Breast epithelium (tissue), 4 donors: ENCODE measurements at places on chromosomes 1 and 21. TPM values are rescaled to one million over a fixed set of nuclear protein-coding genes. Genes with fewer than 3 reads are reported as not detected.

DNA sequence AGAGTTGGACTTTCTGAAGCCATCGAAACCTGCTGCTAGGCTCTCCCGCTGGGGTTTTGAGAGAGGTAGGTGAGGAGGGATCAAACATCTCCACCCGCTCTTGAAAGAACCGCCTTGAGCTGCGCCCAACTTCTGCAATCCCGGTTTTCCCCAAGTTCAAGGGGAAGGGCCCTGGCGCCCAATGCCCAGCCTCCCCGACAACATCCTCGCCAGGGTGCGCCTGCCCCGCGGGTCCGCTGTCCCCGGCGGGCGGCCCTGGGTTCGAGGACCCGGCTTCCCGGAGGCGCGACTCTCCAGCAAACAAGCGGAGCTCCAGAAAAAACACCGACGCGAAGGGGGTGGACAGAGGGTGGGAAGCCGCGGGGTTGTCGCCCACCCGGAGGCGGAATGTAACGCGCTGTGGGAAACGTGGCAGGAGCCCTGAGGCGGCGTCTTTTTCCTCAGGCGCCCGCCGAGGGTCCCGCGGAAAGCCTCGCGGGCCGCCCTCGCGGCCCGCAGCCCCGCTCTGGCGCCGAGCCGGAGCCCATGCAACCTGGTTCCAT, 607 bp downstream of the BTG3 start:
- H3K27ac ChIP-seq, result peak overlapping the region; percentile 96
- no peaks in the 10 kb centered on the region for H3K36me3 ChIP-seq
- no peaks in the 10 kb centered on the region for H3K4me1 ChIP-seq
- H3K27me3 ChIP-seq, result no peaks in the 10 kb centered on the region
- DNase-seq, result peak; percentile 51

- H3K36me3 ChIP-seq, result no peaks in the 10 kb centered on the region
- H3K27me3 ChIP-seq, result no peaks in the 10 kb centered on the region
- H3K4me3 ChIP-seq, result no peak overlapping the region
- H3K27ac ChIP-seq, result no peak overlapping the region
- DNase-seq, result no peak
- H3K4me1 ChIP-seq, result no peaks in the 10 kb centered on the region
These were observed 44.6 kb upstream of the ZBTB18 start for GRCh38 chr1:244006381-244006901.

DNA sequence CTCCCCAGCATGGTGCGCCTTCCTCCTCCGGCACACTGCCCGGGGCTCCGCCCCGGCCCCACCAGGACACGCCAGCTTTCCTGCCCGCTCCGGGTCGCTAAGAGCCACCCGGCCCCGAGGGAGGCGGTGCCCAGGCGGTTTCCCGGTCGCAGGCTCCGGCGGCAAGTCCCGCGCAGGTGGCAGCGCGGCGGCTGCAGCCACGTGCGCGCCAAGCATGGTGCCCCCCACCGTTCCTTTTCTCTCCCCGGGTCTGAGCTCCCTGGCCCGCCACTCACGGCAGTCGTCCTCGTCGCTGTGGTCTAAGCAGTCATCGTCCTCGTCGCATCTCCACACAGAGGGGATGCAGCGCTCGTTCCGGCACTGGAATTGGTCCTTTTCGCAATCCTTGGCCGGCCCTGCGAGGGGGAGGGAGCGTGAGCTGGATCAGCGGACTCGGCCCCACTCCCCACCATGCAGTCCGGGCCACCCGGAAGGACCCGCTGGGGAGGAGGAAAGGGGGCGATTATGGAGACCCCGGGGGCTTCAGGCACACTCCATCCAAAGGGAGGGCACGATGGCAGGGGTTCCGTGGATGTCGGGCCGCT, 1.2 kb downstream of the LRP8 start:
- no peaks in the 10 kb centered on the region for H3K27me3 ChIP-seq
- peak overlapping the region; percentile 77 for H3K27ac ChIP-seq
- peak overlapping the region; percentile 68 for H3K4me3 ChIP-seq
- H3K36me3 ChIP-seq, result no peaks in the 10 kb centered on the region

DNA sequence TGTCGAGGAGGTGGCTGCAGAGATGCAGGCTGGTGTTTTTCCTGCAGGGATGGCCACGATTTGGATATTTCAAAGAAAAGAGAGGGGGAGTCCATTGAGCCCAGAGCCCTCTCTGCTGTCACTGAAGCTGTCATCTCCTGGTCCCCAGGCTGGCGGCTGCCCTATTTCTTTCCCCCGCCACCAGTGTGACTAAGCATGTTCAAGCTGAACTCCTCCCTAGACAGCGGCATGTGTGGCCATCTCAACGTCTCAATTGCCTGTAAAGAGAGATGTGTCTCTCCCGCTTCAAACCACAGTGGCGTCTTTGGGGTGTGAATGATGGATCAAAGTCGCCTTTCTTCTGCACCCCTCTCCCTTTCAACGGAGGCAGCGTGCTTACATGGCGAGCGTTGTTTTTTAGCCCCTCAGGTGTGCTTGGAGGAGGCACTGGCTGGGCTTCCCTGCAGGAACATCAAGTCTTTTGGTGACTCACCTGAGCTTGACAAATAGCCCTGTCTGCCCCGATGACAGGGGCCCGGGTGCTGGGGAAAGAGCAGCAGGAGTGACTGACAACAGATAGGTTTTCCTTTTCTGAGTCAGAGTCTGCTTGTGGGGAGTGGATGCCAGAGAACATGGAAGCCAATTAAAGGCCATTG, 346.4 kb upstream of the AJAP1 start:
- no peak for DNase-seq
- no peak overlapping the region for H3K27ac ChIP-seq
- H3K36me3 ChIP-seq, result no peaks in the 10 kb centered on the region
- H3K27me3 ChIP-seq, result no peaks in the 10 kb centered on the region

- no peaks in the 10 kb centered on the region for H3K36me3 ChIP-seq
- no peaks in the 10 kb centered on the region for H3K4me1 ChIP-seq
- H3K27ac ChIP-seq, result no peak overlapping the region
- DNase-seq, result no peak
- H3K4me3 ChIP-seq, result no peak overlapping the region
- H3K27me3 ChIP-seq, result no peaks in the 10 kb centered on the region
These were observed 1623.3 kb upstream of the B3GALT2 start for GRCh38 chr1:194809665-194810064.

DNA sequence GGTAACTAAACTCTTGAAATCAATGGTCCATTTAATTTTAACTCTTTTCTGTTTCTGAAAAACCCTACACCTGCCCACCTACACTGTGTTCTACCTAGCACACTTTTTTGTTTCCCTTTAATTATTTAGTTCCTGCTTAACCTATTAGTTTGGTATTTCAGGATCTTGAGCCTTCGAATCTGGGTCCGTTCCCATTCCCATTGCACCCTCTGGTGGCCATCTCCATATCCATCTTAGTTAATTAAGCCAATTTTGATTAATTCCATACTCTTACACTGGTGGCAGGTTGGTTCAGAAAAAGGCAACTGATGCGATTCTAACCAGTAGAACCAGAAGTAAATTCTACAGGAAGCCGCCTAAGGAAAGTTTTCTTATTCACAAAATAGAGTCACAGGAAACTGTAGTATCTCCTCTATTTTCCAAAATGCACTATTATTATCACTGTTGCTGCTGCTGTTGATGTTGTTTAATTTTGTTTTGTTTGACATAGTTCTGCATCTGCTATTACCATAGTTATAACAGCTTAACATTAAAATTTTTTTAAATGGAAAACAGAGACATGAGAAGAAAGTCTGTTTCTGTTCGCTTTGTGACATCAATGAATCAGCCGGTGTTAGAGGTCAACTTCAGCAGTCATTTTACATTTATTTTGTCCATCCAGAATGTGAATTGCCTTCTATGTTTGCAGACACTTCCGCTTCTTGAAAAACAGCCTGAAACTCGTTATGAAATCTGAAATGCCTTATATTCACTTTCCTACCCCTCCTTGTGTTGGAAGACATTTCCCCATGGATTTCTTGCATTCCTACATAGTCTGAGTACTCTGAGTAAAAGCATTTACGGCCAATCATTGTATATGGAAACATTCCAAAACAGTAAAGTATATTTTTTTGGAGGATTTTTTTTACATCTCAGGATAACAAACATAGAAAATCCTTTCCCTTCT, 115.5 kb upstream of the NCAM2 start:
- H3K4me1 ChIP-seq, result no peaks in the 10 kb centered on the region
- H3K27ac ChIP-seq, result no peak overlapping the region
- H3K4me3 ChIP-seq, result no peak overlapping the region
- no peak for DNase-seq
- no peaks in the 10 kb centered on the region for H3K27me3 ChIP-seq
- H3K36me3 ChIP-seq, result no peaks in the 10 kb centered on the region

DNA sequence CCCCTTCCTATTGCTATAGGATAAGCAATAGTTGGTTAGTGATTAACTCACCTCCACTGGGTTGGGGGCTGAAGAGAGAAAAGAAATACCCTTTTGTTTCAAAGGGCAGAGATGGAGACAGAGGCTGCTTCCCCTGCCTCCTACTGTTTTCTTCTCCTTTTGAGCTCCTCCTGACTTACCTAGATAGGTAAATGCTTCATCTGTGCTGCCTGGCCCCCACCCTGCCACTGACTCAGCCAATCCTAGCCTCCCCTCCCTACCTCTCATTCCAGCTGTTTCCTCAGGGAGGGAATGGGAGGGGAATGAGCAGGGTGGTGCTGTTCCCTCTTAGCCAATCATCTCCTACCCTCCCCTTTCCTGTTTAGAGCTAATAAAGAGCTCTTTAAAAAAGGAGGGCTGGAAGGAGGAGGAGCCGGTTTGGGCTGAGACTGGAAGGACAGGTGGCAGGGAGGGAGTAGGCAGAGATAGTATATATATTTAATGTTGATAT, at the start of gene C1orf116:
Gene C1orf116, minus strand, starts transcription at position 229 of the 490 bp plus-strand sequence. CDS start 5,158 bp downstream, outside the sequence.
- H3K27ac ChIP-seq, result peak within 1 kb of the TSS; percentile 93
- H3K36me3 ChIP-seq, result no peaks in the 10 kb centered on the region
- DNase-seq, result peak; percentile 91

GRCh38 chr1:226798427-226799411, 59.6 kb upstream of the ITPKB start:
- no peaks in the 10 kb centered on the region for H3K4me1 ChIP-seq
- no peaks in the 10 kb centered on the region for H3K27me3 ChIP-seq
- no peaks in the 10 kb centered on the region for H3K36me3 ChIP-seq
- H3K4me3 ChIP-seq, result no peak overlapping the region
- no peak for DNase-seq
- H3K27ac ChIP-seq, result peak overlapping the region; percentile 53

- no peak overlapping the region for H3K27ac ChIP-seq
- H3K27me3 ChIP-seq, result no peaks in the 10 kb centered on the region
- DNase-seq, result no peak
- H3K36me3 ChIP-seq, result no peaks in the 10 kb centered on the region
- no peak overlapping the region for H3K4me3 ChIP-seq
These were observed 644.0 kb downstream of the PTPRC start for GRCh38 chr1:199282751-199283305.

DNA sequence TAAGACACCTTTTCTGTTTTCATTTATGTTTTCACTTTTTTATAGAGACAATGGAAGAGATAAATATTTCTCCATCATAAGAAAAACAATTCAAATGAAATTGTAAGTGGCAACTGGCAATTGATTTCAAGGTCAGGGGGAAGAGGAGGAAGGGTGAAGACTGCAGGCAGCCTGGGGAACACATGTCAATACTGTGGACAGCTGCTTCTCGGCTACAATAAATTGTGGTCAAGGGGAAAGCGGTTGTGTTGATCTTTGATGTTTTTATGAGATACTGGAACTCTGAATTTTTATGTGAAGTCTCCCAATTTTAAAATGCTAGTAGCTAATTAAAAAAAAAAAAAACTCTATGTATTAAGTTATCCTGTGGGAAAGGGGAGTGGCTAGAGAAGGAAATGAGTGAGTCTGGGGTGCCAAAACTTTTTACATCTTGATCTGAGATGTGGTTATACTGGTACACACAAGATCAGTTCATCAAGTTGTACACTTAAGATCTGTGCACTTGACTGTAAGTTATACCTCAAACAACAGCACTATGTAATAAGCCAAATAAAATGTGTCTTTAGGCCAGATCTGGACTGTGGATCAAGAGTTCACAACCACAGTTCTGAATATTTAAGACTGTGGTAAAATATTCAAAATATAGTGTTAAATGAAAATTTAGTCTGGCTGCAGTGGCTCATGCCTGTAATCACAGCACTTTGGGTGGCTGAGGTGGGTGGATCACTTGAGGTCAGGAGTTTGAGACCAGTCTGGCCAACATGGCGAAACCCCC, 18.0 kb downstream of the SSX2IP start:
- no peak overlapping the region for H3K4me3 ChIP-seq
- H3K27me3 ChIP-seq, result no peaks in the 10 kb centered on the region
- H3K27ac ChIP-seq, result no peak overlapping the region
- H3K4me1 ChIP-seq, result no peaks in the 10 kb centered on the region
- no peaks in the 10 kb centered on the region for H3K36me3 ChIP-seq

DNA sequence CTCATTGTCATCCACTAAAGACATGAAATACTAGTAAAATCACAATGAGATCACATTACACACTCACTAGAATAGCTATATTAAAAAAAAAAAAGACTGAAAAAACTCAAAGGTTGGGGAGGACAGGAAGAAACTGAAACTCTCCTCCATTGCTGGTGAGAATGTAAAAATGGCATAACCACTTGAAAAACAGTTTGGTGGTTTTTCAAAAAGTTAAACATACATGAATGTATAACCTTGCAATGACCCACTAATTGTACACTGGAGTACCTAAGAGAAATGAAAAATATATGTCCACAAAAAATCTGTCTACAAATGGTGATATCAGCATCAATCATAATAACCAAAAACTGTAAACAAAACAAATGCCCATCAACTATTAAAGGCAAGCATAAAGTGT, 44.0 kb downstream of the NRIP1 start:
- H3K27me3 ChIP-seq, result no peaks in the 10 kb centered on the region
- no peak for DNase-seq
- no peak overlapping the region for H3K27ac ChIP-seq
- H3K36me3 ChIP-seq, result no peaks in the 10 kb centered on the region

DNA sequence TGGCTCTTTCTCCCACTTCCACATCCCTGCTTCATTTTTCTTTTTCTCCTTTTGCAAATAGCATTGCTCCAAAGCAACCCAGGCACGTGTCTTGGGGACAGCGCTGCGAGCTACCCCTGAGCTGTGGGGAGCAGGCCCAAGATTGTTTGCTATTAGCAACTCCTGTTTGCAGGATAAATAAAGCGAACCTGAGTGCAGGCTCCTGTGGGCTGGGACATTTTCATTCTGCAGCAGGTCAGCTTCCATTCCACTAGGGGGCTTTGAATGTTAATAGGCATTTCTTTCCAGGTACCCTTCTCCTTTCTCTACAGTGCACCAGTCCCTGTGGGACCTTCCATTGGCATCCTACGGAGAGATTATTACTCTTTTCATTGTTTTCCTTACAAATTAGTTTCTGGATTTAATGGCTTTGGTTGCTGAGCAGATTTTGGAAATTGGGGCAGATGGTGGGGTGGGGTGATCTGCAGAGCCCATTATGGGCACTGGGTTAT, 54.0 kb downstream of the OLFML3 start:
- H3K4me1 ChIP-seq, result no peaks in the 10 kb centered on the region
- no peaks in the 10 kb centered on the region for H3K27me3 ChIP-seq
- H3K27ac ChIP-seq, result no peak overlapping the region
- no peak overlapping the region for H3K4me3 ChIP-seq
- no peaks in the 10 kb centered on the region for H3K36me3 ChIP-seq

- no peaks in the 10 kb centered on the region for H3K27me3 ChIP-seq
- H3K4me1 ChIP-seq, result no peaks in the 10 kb centered on the region
- H3K4me3 ChIP-seq, result no peak overlapping the region
These were observed 390.9 kb downstream of the PTBP2 start for GRCh38 chr1:97112442-97112841.

HFM1 gene
- 0.48 TPM for total RNA-seq

PCP4 gene
- not detected for total RNA-seq

ILDR2 gene
- not detected for total RNA-seq

CYP4A11 gene
- total RNA-seq, result 0.29 TPM

FBXO44 gene
- total RNA-seq, result 32.1 TPM

OR2T11 gene
- not detected for total RNA-seq
